ENCODE measurements at places on chromosomes 4 and X.

DNA sequence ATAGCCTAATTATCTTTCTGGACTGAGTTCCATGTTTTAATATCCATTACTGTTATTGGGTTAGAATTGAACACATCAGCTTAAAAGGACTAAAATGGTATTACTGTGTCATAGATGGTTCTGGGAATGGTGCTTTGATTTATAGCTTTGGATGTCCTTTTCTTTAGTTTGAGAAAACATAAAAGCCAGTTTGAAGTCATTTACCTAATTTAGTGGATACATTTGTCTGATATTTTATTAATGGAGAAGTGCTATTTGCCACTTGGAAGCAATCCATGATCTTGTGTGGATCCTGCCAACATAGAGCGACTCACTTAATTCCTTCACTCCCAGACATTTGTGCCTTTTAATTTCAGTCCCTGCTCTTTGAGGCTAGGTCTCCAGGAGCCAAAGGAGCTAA lies 212.4 kb upstream of the PACRGL start:
- no peak for DNase-seq

DNA sequence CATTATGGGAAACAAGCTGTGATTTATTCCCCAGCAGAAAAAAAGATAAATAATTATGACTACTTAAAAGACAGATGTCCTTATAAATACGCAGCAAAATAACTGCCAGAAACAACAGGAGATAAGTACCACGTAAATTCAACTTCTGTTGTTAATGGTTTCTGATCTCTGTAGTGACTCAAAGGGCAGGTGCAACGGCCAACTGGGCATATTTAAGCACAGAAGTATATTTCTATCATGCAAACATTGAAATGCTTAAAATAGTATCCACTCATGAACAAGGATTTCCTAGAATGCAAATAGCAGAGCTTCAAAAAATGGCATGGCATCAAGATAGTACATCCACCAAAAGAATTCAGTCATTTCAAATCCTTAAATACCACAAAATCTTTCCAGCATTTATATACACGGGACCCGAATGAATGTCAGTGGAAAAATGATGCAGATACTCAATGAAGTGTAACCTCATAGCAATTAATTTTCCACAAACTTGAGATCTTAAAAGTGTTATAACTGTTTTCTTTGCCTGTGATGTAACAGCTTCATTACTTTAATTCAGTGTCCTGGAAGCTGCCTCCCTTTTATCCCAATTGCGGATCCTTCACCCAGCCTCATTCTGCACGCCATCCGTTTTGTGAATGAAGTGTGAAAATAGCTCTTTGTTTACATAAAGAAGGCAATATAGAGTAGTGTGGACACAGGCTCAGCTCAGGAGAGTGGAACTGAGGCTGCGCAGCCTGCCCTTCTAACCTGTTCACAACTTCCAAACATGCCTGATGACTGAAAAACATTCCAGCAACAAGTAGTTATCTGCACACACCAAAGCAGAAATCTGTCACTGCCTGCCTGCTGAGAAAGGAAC lies 10.2 kb downstream of the PDGFC start:
- no peak for DNase-seq

DNA sequence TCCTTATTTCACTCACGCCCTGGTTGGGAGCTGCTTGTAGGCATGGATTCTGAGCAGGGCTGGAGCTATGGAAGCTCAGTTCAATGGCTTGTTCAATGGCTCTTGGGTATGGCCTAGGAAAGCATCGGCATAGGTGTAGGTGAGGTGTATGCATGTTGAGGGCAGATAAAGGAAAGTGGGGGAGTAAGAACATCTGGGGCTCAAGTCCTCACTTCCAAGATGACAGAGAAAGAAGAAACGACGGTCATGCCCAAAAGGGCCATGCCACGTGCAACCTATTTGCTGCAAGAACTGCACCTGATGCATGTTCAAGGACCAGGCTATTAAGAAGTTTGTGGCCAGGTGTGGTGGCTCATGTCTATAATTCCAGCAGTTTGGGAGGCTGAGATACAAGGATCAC lies 23.4 kb downstream of the SCD5 start:
- no peak for DNase-seq

DNA sequence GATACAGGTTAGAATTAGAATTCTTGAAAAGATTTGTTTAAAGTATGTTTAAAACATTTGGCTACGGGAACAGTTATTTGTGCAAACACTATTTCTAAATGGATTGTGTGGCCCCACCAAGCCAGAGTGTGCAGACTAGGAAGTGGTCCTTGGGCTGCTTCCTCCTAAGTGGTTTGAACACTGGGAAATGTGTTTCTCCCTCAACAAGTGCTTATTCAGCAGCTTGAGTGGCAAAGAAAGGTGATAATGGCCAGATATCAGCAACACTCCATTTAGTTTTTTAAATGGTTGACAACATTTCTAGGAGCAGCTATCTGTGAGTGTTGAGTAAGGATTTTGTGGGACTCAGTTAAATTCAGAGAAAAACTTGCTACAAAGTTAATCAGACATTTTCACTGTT lies 141.4 kb upstream of the LNX1 start:
- DNase-seq, result no peak

GRCh38 chr4:67651536-67651935 lies 49.4 kb downstream of the UBA6 start:
- DNase-seq, result no peak

GRCh38 chr4:110129544-110129943 lies 68.9 kb downstream of the ELOVL6 start:
- no peak for DNase-seq

DNA sequence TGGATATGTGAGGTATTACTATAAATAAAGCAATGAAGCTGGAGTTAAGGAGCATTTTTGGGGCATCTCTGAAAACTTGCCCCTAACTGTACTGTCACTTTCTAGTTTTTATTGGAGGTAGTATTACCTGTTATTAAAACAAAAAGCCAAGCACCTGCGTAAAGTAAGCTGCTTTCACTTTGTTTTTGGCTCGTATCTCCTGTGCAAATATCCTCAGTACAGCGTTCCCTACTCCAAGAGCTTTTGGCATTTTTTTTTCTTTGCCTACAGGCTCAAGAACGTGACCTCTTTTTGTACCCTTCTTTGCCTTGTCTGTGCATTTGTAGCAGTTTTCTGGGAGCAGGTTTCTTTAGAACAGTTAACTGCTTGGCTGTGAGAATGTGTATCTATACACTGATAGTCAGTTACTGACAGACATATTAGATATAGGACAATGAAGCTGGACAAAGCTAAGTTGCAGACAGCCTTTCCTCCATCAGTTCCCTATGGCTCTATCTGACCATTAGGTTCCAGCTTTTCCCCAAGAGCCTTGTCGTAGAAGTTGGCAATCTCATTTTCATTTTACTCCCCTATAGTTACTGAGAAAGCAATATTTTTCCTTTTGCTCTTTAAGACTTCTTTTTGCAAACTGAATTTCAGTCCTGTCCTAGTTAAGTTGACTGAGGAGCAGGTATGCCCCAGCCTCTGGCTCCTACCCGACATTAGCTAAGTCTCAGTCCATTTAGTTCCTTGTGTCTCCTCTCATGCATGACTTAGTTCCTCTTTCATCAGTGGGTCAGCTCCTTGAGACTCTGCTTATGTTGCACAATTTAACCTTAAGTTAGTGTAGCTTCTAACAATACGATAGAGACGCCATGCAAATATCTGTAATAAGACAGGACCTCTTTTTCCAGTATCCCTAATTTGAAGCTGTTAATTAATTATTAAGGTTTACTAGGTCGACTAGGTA lies 71.5 kb upstream of the HPRT1 start:
- no peak for DNase-seq

DNA sequence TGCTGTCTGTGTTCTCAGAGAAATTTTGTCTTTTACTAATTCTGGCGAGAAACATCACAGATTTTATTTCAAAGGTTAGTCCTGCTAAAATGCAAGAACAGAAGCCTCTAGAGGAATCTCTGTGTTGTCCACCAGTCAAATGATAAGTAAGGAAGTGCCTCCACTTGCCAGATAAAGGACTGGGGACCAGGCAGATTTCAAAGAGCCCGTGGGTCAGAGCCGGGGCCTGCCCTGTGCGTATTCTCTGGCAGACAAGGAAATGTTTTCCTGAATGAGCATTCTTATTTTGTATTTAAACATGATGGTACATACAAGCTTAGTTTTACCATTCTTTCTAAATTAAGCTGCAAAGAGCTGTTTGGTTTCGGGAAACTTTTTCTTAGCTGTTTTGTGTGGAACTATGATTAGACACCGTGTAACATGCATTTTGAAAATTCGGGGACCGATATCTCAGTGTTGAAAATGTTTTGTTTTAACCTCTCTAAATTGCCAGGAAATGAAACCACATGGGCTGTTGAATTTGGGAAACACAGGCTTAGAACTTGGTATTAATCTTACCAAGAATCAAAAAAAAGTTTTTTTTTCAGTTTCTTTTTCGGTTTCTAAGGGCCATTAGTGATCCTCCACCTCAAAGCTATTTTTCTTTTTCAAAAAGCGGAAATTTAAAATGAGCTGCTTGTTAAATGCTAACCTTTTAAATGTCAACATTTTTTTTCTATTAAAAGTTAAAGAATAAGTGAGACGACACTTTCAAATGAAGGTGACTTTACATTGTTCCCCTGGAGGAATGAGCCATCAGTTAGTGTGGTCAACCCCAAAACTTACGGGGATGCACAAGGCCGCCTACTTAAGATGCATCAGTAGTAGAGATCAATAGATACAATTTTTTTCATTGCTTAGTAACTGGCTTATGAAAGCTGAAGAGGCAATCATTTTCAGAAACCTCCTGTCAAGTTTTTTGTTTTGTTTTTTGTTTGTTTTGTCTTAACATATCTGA lies 89.6 kb upstream of the MTM1 start:
- DNase-seq, result no peak

DNA sequence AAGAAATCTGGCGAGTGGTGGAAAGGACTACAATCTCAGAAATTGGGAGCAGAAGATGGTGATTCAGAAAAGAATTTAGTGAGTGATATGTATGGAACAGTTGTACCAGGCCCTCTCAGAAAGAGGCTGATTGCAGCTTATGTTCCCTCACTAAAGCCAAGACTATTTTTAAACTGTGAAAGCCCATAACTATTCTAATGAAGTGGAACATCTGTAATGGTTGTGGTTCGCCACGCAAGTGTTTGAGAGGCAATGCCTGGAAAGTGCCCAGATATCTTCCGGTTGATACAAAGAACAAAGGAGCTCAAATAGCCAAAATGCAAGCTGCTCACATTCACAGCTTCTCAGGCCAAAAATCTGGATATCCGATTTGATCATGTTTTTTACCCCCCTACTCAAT lies 1250.7 kb downstream of the RAPGEF2 start:
- DNase-seq, result no peak

DNA sequence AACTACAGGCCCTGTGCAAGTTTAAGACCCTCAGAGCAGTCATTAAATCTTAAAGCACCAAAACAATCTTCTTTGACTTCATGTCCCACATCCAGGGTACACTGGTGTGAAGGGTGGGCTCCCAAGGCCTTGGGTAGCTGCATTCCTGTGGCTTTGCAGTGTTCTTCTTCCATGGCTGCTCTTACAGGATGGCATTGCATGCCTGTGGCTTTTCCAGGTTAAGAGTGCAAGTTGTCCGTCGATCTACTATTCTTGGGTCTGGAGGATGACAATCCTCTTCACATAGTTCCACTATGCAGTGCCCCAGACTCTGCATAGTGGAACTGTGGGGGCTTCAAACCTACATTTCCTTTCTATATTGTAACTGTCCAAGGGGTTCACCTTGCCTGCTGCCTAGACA lies 494.5 kb downstream of the CFAP47 start:
- no peak for DNase-seq

DNA sequence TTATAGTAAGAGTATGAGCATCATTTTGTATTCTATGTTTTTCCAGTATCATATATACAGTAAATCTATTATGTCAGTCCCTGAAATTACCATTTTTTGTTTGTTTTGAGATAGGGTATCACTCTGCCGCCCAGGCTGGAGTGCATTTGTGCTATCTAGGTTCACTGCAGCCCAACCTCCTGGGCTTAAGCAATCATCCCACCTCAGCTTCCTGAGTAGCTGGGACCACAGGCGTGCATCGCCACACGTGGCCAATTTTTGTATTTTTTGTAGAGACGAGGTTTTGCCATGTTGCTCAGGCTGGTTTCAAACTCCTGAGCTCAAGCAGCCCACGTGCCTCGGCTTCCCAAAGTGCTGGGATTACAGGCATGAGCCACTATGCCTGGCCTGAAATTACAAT lies 85.6 kb downstream of the ZNF330 start:
- no peak for DNase-seq

DNA sequence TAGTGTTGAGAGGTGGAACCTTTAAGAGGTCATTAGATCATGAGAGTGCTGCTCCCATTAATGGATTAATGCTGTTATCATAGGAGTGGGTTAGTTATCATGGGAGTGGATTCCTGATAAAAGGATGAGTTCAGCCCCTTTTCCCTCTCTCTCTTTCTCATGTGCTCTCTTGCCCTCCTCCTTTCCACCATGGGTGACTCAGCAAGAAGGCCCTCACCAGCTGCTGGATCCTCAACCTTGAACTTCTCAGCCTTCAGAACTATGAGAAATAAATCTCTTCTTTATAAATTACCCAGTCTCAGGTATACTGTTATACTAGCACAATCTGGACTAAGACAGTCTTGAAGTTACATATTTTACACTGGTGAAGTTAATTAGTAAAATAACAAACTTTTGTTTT lies 10.0 kb upstream of the CDKL5 start:
- DNase-seq, result no peak

DNA sequence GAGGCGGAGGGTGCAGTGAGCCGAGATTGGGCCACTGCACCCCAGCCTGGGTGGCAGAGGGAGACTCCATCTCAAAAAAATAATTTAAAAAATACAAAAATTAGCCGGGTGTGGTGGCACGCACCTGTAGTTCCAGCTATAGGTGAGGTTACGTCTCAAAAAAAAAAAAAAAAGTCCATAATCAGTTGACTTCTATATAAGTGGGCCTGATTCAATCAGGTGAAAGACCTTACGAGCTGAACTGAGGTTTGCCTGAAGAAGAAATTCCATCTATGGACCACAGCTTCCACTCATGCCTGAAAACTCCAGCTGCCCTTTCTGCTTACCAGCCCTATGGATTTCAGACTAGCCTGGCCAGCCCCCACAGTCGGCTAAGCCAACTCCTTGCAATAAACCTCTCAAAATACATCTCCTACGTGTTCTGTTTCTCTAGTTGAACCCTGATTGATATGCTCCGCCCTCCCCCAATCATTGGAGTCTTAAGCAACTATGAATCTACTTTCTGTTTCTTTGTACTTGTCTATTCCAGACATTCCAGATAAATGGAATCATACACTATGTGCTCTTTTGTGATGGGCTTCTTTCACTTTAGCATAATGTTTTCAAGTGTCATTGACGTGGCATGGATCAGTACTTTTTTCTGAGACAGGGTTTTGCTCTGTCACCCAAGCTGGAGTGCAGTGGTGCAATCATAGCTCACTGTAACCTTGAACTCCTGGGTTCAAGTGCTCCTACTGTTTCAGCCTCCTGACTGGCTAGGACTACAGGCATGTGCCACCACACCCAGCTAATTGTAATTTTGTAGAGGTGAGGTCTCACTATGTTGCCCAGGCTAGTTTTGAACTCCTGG lies 36.6 kb downstream of the SAT1 start:
- DNase-seq, result no peak

- no peak for DNase-seq
Measured at GRCh38 chr4:163495900-163496299, 1.4 kb downstream of the TMA16 start.

GRCh38 chr4:7364979-7365378 lies 69.8 kb downstream of the PSAPL1 start:
- DNase-seq, result no peak

Measured in stimulated activated CD4-positive, alpha-beta T cell treated with anti-CD3 and anti-CD28 coated beads, Interleukin-12 subunit alpha, Interleukin-12 subunit beta, amount 100 ng/mL, for 4 hours (primary cell).